ENCODE measurements at places on chromosomes 2 and 18. TPM values are rescaled to one million over a fixed set of nuclear protein-coding genes. Genes with fewer than 3 reads are reported as not detected.

Gene IL36A
- total RNA-seq = not detected

Gene EVX2
- total RNA-seq = not detected

Gene GKN2
- total RNA-seq = not detected

Gene HSPE1
- 320 TPM for total RNA-seq

Gene UNC80
- total RNA-seq = 0.93 TPM

Gene RBMS1
- total RNA-seq = 101 TPM

Gene KCNJ3
- 0.77 TPM for total RNA-seq

Gene IGFBP5
- total RNA-seq = 150 TPM

Gene CD226
- total RNA-seq = 0.06 TPM

Gene CELF4
- 1.8 TPM for total RNA-seq

Gene HOXD3
- not detected for total RNA-seq

Gene QPCT
- 0.19 TPM for total RNA-seq

Gene C2orf80
- not detected for total RNA-seq

Gene UGT1A10
- total RNA-seq = not detected

Gene RAB27B
- 0.43 TPM for total RNA-seq

Gene CHRNG
- not detected for total RNA-seq

Gene SGO2
- 46.4 TPM for total RNA-seq

Gene FAM237A
- total RNA-seq = not detected

Gene PXDN
- 118 TPM for total RNA-seq

Gene GCG
- not detected for total RNA-seq

Gene LAMA1
- 95.4 TPM for total RNA-seq

Gene HES6
- 5.3 TPM for total RNA-seq

Gene NCKAP5
- 0.43 TPM for total RNA-seq

Gene TCF23
- total RNA-seq = 0.03 TPM

Gene CRACDL
- 0.07 TPM for total RNA-seq

Data from neural progenitor cell (in vitro differentiated cells).